Stomach (tissue), 19 donors: ENCODE measurements at places on chromosomes 5 and 9.

DNA sequence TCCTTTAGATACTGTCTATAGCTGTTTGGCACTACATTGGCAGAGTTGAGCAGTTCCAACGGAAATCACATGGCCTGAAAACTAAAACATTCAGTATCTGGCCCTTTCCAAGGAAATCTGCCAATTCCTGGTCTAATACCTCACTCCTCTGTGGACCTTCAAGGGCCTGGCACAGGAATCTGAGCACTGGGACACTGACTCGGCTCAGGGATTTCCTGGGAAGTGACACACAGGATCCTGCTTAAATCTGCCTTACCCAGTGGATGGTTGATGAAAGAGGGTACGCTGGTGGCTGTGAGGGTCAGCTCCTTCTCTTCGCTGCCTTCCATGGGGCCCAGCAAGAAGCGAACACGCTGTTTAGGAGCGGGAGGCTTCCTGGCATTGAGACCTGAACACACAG, 904 bp downstream of the TRUB2 start:
- DNase-seq = no peak

DNA sequence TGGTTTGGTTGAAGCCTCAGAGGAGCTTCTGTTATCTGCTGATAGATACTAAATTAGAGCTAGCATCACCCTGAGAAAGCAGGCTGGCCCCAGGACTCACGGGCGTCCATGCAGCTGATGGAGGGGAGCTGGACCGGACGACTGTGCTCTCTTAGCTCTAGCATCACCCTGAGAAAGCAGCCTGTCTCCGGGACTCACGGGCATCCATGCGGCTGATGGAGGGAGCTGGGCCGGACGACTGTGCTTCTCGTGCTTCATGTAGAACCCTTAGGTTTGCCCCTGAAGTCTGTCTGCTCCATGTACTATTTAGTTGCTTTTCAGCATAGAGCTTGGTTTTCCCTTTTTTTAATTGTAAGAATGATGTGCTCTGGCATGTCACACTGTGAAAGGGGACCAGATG, 16.3 kb upstream of the LTC4S start:
- DNase-seq = no peak

DNA sequence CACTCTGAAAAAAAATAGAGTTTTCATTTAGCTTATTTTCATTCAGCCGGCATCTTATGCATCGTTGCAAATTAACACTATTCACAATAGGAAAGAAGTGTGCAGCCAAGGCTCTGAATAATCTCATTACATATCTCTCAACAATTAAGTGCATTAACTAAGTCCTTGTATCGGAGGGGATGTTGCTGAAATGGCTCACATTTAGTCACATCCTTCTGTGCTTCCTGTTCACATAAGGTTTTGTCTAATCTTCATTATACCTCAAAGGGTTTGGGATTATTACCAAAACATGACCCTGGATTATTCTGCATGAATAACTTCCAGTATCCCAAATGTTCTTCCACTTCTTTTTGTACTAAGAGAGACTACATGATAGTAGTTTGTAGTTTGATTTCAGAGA, 278.0 kb upstream of the GRIA1 start:
- no peak for DNase-seq

- DNase-seq = peak; percentile 35
These were observed 33.6 kb downstream of the HTR4 start for GRCh38 chr5:148620696-148621095.

DNA sequence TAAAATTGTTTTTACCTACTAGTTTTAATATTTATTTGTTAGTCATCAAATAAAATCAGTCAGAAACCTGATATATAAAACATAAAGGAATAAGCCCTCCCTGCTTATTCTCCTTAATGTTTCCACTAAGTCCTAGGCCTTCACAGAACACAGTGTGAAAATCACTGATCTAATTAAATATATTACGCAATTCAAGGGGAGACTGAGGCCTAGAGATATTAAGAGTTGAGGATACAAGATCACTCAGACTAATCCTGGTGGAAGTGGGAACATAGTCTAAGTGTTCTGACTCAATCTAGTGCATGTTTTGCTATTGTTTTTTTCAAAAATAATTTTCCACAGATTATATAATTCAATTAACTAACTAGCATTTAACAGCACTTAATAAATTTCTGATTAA, 401.1 kb downstream of the SLCO4C1 start:
- no peak for DNase-seq

- no peak for DNase-seq
These were observed 32.6 kb downstream of the FSTL4 start for GRCh38 chr5:133579766-133580165.

GRCh38 chr9:127418037-127418471, 6.1 kb upstream of the ZNF79 start:
- DNase-seq = no peak

DNA sequence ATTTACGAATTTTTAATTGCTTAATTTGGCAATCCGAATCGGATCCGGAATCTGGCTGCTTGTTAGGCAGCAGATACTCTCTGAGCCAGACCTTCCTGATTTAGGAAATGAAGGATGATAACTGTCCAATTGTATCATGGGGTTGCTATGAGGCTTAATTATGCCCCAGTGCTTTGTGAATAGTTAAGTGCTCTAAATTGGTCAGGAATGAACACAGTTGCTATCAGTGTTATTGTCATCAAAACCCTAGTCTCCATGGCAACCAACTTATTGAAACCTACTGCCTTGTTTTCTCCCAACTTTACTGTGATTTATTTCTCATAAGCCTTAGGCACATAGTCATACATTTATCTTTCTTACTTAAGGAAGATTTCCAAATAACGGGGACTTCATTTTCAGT, 47.9 kb downstream of the MAMDC2 start:
- DNase-seq = peak; percentile 27

- no peak for DNase-seq
These were observed 5.8 kb upstream of the FCN1 start for GRCh38 chr9:134923466-134923865.

DNA sequence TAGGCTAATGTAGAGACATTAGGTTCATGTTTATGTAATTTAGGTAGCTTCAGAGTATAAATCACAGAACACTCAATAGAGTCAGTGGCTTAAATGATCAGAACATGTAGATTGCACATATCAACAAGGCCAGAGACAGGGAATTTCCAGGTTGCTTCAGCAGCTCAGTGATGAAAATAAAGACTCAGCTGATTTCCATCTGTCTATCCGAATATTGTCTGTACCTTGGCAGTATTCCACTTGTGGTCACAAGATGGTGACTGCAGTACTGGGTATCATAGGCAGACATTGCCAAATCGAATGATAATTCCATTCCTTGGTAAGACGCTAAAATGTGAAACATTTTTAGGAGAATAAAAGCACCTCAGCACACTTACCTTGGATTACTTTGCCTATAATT, 702.2 kb downstream of the MAT2B start:
- no peak for DNase-seq

DNA sequence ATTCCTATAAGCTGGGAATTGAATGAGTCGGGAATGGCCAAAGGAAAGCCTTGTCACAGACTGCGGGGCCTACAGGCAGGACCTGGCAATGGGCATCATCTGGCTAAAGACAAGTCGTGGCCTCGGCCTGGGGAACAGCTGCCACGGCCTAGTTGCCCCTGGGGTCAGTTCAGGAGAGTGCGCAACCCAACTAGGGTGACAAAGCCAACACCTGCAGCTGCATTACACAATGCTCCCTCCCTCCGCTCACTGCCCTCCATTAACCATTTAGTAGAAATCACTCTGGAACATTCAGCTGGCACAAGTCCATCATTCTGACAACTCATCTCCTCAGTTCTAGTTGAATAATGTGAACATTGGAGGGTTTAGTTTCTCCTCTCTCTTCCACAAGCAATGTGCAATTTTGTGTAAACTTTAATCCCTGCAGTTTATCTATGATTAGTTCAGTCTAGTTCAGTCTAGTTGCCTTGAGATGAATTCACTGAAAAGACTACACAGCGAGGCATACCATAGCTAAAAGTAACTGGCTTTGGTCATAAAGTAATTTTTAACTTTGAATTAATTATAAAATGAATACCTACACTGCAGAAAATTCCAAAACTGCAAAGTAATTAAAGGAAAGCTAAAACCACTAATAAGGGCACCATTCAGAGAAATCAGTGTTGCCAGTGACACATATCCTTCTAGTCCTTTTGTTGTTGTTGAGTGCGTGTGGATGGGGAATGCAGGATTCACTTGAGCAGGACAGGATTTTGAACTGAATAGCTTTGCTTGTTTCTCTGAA, 5.1 kb downstream of the GLDC start:
- DNase-seq = no peak

DNA sequence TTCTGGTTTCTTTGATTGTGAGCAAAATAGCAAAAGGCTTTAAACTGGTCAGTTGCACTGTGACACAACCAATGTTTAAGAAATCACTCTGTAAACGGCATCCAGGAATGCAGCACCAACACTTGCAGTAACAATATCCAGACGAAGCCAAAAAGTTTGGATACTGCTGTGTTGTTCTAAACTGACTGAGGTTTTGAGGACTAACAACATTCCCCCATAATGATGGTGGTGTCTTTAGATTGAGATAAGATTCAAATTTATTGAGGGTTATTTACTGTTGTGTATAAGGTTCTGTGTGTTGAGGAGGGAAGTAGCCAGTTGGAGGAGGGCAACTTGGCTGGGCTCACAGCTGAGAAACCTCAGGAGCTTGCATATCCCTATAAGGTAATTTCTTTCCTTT, 353.6 kb downstream of the BNC2 start:
- no peak for DNase-seq

GRCh38 chr5:66255714-66256113, 111.6 kb downstream of the SREK1 start:
- DNase-seq = no peak

DNA sequence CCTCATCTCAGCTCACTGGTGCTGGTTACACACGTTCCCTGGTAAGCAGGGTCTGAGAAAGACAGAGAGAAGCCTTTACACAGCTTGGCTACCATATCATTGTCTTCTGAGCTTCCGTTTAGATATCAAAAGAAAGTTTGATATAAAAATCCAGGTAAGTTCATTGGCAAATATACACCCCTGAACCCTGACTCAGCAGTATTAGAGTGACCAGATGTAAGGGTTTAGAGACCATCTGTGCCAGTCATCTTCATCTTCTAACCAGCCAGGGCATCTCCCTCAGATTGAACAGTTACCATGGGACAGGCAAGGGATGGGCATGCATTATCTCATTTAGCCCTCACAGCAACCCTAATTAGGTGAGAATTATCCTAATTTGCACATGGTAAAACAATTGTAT, 232.1 kb downstream of the MED10 start:
- DNase-seq = no peak

GRCh38 chr5:107542428-107542827, 128.3 kb downstream of the EFNA5 start:
- peak; percentile 86 for DNase-seq

GRCh38 chr5:64834037-64834436, 65.3 kb downstream of the CWC27 start:
- no peak for DNase-seq

DNA sequence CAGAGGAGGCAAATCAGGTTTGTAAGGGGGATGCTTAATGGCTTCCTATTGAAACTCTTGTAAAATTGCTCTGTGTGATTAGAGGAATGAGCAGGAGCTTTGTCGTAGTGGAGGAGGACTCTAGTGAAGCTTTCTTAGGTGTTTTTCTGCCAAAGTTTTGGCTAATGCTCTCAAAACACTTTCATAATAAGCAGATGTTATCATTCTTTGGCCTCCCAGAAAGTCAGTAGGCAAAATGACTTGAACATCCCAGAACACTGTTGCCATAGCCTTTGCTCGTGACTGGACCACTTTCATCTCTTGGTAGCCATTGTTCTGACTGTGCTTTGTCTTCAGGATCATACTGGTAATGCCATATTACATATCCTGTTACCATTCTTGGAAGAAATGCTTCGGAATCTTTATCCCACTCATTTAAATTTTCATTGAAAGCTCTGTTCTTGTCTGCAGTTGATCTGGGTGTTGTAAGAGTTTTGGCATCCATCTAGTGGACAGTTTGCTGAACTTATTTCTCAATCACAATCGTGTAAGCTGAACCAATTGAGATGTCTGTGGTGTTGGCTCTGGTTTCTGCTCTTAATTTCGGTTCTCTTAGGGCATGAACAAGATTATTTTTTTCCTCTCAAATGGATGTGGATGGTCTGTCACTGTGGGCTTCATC, 187.6 kb downstream of the COMMD10 start:
- DNase-seq = no peak

DNA sequence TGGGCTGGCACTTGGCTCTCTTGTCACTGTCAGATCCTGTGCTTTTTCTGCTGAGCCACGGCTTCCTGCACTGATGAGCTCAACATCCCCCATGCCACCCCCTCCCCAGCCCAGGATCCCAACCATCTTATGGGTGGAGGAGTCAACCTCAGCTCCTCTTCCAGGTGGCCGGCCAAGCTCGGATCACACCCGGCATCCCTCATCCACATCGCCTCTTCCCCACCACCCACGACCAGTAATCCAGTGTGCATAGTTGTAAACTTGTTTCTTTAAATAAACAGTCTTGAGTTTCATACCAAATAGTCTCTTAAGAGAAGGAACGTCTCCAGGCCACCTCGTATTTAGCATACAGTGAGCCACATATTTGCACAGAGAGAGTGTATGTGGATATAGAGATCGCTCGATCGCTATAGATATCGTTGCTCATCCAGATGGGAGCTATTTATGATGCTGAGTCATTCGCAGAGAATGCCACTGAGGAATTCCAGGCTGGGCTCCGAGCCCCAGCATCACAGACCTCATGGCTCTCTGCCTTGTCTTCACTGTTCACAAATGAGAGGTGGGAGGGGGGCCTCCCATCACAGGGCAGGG, 61.8 kb upstream of the CPLX2 start:
- DNase-seq = no peak

- no peak for DNase-seq
These were observed 156.9 kb downstream of the PAM start for GRCh38 chr5:102911973-102912372.

DNA sequence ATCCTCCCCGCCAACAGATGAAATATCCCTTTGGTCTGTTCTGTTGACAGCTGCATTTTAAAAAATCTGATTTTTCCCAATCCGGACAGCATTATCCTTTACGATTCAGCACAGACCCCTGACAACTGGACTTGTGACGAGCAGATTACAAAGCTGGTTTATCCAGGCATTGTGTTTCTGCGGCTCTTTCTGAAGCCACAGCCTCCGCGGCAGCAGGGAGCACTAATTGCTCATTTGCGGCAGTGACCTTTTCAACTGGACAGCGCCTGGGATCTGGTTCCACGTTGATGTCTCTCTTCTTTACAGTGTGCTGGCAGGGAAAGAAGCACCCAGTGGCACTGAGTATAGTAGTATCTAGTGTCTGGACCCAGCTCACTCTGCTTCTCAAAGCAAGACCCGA, 351.2 kb downstream of the ZNF608 start:
- DNase-seq = peak; percentile 48

- DNase-seq = no peak
These were observed 560 bp downstream of the SCAI start for GRCh38 chr9:125142560-125143376.
